Stimulated activated CD4-positive, alpha-beta T cell treated with anti-CD3 and anti-CD28 coated beads, Interleukin-1b, Interleukin-23, amount 100 ng/mL, for 1 hour (primary cell): ENCODE measurements at places on chromosomes 2 and 18.

GRCh38 chr2:211793690-211794089 lies 744.9 kb downstream of the ERBB4 start:
- no peak for DNase-seq

GRCh38 chr2:215528555-215528954 lies 92.7 kb upstream of the FN1 start:
- no peak for DNase-seq

- no peak for DNase-seq
Measured at GRCh38 chr2:168564641-168565040, 108.6 kb downstream of the CERS6 start.

DNA sequence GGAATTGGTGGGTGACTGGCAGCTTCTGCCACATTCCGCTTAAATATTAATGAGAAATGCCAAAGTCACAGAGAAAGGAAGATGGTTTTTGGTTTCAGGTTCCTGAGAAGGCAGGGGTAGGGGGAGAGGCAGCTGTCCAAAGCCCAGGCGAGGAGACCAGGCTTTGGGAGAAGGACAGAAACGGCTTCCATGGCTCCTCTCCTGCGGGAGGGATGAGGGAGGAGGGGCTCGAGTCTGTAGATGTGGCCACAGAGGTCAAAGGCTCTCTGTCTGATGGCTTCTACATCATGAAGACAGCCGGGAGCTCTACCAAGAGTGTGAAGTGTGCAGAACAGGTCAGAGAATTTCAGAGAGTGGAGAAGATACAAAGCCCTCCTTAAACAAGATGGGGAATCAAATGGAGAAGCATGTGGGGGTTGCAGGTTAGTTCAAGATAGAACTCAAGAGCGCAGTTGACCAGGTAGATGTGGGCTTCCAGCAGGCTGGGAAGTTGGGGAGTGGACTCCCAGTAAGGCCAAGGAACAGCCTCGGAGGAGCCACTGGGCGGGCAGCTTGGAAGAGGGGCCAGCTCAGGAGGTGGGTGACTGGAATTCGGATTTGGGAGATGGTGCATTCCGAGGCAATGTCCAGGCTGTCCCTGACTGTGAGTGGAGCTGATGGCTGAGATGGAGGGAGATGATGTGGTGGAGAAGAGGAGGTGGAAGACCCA lies 23.8 kb upstream of the HPCAL1 start:
- no peak for DNase-seq
